ENCODE measurements at places on chromosomes 5 and 9. TPM values are rescaled to one million over a fixed set of nuclear protein-coding genes. Genes with fewer than 3 reads are reported as not detected.
A peak's percentile ranks its signal among the peaks of the same experiment; 100 is the strongest.

C9 gene
- not detected for total RNA-seq

DMRT2 gene
- not detected for total RNA-seq

GRCh38 chr5:89597878-89598277, 714.9 kb upstream of the MEF2C start:
- H3K36me3 ChIP-seq, result no peaks in the 10 kb centered on the region
- H3K4me3 ChIP-seq, result no peak overlapping the region
- peaks cover 46% of the 10 kb centered on the region for H3K4me1 ChIP-seq
- H3K27ac ChIP-seq, result peak overlapping the region; percentile 98
- no peaks in the 10 kb centered on the region for H3K27me3 ChIP-seq
- no peak for DNase-seq

DNA sequence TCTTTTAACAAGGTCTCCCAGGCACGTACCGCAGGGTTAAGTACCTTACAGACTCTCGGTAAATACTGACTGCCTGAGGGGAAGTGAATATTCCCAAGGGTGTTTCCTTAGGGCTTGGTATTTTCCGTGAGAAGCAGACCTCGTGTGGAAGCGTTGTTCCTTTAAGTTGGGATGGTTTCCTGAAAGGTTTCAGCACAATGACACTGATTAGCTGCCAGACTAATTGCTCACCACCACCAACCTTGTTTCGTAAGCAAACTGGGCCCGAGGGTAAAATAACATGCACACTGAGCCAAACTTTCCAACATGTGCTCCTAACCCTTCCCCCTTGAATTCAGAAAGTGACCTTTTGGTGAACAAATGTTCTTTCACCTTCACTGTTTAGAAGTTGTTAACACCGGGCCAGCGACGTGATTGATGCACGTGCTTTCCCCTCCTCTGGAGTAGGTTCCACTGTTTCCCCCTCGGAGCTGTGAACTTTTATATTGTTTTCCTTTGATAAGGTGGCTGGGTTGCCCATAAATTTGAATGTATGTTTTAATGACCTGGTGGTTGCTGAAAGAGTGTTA, 128.1 kb upstream of the RPS23 start:
- peaks cover 29% of the 10 kb centered on the region for H3K4me1 ChIP-seq
- no peaks in the 10 kb centered on the region for H3K36me3 ChIP-seq
- no peak overlapping the region for H3K4me3 ChIP-seq
- H3K27me3 ChIP-seq, result no peaks in the 10 kb centered on the region
- peak overlapping the region; percentile 99 for H3K27ac ChIP-seq
